Esophagus squamous epithelium (tissue), 5 donors: ENCODE measurements at places on chromosomes 7 and 10.

DNA sequence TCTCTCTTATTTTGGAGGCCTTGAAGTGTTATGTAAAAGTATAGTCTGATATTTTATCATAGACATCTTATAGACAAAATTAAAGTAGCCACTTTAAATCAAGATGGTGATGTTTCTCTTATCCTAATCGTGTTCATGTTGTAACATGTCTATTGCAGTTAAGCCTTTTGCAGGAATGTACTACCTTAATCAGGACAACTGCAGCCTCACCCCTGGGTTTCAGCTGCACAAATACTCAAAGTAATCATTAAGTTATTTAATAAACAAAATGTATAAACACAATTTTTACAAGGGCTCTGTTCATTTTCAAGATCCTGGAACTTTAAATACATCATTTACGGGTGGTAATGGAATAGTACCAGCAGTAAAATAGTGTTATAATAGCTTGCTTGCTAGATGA lies 14.4 kb upstream of the KIF5B start:
- no peak for DNase-seq

GRCh38 chr7:66055321-66055956 lies 20.2 kb upstream of the ASL start:
- no peak for DNase-seq

- DNase-seq, result no peak
Measured at GRCh38 chr10:20088061-20088701, 271.9 kb downstream of the PLXDC2 start.

- no peak for DNase-seq
Measured at GRCh38 chr7:77199013-77199966, at the start of gene FGL2. TSS of gene FGL2 (minus strand) at chr7:77199819. CDS start at chr7:77199793, 26 bp downstream.

- no peak for DNase-seq
Measured at GRCh38 chr10:124124123-124124768, 30.8 kb upstream of the CHST15 start.

DNA sequence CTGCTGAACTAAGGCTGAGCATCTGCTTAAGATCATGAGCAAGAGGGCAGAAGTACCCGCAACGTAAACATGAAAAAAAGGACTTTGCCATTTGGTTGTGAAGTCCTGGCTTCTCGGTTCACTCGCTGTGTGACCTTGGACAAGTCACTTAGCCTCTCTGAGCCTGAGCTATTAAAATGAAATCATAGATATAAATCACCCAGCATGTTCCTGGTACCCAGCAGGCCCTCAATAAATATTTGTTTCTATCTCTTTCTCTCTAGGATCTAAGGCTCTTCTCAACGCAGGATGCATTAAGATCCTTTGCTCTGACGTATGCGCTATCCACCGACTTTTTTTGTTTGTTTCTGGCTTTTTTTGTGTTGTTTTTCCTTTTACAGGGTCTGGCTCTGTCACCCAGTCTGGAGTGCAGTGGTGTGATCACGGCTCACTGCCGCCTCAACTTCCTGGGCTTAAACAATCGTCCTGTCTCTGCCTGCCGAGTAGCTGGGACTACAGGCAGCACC lies 6.7 kb downstream of the HIP1 start:
- DNase-seq, result no peak

DNA sequence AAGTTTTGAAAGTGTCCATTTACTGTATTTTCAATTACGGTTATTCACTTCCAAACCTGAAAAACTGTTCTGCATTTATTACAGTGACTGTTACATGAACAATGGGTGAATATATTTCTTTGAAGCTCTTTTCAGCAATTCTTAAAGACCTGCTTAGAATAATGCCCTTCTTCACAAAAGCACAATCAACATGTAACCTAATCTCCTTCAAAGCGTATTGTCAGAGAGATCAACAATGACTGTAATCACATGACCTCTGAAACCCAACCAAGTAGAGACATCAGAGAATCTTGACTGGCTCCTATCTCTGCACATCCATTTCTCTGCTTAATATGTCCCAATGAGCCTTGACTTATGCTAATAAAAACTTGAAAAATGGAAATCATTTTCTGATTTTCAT lies 126.7 kb downstream of the NRCAM start:
- DNase-seq, result no peak

GRCh38 chr10:60952846-60953220 lies 8.8 kb upstream of the RHOBTB1 start:
- no peak for DNase-seq

DNA sequence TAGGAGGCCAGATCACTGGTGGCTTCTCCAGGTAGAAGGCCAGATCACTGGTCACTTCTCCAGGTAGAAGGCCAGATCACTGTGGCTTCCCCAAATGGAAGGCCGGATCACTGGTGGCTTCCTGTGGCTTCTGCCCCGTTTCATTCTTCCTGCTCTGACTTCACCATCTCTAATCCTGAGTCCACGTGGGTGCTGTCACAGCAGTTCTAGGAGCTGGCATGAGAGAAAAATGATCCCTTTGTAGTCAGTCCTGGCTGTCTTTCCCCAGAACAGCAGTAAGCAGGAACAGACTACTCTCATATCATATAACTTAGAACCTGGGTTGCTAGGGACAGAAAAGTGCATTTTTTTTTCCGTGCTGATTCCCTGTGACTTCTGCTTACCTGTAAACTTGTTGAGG lies 90.9 kb downstream of the ACTR3B start:
- no peak for DNase-seq

GRCh38 chr7:159064816-159065510 lies 79.7 kb downstream of the VIPR2 start:
- no peak for DNase-seq

DNA sequence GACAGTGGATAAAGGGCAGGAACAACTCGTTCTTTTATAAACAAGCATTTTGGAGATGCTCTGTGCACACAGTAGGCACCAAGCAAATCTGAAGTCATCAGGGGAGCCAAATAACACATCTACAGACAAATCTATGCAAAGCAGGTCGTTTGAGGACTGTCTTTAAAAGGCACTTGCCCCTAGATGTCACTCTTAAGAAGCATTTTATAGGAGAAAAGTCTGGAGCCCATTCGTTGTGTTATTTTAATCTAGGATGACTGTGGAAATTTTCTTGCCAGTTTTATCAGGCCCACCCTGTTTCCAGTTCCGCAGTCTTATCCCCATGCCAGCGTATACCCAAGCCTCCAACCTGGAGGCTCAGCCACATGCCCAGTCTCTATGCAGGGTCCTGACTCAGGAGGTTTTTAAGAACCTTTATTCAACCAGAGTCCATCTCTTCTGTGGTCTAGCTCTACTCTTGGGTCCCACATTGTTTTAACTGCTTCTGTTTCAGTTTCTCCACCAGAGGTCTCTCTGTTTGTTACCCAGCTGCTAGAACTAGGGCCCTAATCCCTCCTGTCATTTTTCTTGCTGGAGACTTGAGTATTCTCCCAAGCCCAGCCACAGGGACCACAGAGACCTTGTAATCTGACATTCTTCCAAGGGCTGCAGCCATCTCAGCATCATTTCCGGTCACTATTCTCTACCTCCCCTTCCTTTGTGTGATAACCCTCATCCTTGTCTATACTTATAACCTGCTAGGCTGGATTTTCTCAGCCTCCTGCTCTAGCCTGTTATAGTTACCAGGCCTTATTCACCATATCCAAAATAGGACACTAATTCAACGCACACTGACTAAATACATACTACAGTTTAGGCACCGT lies 26.7 kb downstream of the PIK3CG start:
- no peak for DNase-seq

- no peak for DNase-seq
Measured at GRCh38 chr7:68699090-68699711, 899.1 kb upstream of the AUTS2 start.

DNA sequence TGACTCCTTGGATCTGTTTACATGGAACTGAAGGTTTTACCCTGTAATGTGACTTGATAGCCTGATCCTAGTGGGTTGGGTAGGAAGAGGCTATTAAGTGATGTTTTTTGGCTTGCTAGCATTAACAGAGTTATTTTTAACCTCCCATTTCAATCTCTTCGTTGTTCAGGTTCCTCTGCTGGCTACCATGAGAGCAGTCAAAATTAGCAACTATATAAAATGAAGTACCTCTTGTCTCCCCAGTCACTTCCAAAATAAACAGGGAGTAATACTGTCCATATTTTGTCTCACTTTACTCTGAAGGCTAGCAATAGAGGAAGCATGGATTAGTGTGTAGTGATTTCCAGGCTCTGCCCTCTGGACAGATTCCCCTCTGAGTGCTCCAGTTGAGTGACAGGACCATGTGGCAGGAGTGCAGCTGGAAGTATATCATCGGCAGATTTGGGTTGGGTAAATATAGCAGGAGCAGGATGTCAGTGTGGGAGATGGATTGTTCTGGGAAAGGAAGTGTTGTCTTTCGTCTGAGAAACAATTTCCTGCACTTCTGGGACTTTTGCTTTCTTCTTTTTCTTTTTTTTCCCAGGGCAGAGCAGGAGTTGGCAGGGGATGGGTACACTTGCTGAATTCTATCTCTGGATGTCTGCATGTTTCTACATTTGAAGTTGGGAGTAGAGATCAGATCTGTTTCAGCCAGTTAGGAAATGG lies 35.2 kb downstream of the GBF1 start:
- DNase-seq, result no peak

DNA sequence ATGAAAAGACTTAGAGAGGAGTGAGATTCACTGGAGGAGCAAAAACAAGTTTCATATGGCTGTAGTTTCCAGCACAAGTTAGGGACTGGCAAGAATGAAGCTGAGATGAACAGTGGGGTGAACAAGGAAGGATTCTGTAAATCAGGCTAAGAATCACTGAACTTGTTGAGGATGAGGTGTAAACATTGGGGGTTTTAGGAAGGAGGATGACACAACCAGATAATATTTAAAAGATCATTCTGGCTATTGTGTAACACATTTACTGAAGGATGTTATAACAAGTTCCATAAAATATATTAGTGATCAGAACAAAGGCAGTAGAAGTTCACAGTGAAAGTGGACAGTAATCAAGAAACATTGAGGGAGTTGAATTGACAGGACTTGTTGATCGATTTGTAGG lies 68.9 kb downstream of the CD36 start:
- DNase-seq, result no peak

DNA sequence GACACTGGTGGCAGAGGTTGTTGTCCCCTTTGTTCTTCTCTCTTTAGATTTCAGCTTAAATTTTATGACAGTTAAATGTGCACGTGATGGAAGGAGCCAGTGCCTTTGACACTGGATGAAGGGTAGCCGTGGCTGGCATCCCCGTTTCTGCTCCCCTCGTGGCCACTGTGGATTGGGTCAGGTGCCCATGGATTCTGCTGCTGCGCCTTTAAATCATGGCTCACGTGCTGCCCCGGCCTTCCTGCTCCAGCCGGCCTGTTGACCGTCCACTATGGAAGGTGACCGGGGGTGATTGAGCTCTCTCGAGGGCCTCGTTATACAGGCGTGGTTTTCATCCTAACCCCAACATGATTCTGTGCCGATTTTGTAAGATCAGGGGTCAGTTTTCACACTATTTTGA lies 34.5 kb downstream of the WDR37 start:
- DNase-seq, result no peak
